ENCODE measurements at places on chromosomes 5 and 9. TPM values are rescaled to one million over a fixed set of nuclear protein-coding genes. Genes with fewer than 3 reads are reported as not detected.

SPINK4 gene
- not detected for total RNA-seq

SLC6A7 gene
- total RNA-seq = not detected

ACTBL2 gene
- total RNA-seq = not detected

LRRC14B gene
- not detected for total RNA-seq

PRDM9 gene
- total RNA-seq = not detected

Measured in activated naive CD4-positive, alpha-beta T cell treated with anti-CD3 and anti-CD28 coated beads, Interleukin-2, amount 10 ng/mL, durations not matched to agents 5 hours and 36 hours (primary cell).